ENCODE measurements at places on chromosomes 7 and 10.

DNA sequence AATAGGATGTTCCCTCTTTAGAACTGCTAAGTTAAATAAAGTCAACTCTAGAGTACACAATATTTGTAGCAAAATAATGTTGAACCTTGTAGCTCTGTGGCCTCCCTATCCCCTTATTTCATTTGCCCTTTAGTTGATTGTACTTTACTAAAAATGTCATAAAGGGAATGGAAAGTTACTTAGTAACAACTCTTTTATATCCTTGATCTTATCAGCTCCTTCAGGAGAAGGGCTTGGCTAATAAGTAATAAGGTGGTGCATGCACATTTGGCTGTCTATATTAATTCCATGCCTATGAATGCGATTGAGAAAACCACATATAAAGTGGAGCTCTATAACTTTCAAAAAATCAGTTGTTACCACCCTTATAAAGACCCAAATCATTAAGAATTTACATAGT, 41.5 kb upstream of the GATA3 start:
- DNase-seq: no peak

DNA sequence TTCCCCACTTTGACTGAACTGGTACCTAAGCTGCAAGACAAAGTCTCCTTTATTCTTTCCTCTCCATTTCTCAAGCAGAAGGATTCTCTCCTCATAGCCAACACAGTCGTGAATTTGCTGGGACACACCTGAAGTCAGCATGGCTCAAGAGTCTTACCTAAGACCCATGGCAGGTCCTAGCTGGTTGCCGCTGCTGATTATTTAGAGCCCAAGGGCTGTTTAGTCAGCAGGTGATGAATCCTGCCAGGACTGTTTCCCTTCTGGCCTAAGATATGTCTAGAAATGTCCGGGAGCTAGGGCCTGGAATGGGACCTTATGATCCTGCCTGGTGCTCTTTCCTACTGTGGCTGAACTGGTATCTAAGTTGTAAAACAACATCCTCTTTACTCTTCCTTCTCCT, 82.8 kb downstream of the AHCYL2 start:
- DNase-seq: no peak

DNA sequence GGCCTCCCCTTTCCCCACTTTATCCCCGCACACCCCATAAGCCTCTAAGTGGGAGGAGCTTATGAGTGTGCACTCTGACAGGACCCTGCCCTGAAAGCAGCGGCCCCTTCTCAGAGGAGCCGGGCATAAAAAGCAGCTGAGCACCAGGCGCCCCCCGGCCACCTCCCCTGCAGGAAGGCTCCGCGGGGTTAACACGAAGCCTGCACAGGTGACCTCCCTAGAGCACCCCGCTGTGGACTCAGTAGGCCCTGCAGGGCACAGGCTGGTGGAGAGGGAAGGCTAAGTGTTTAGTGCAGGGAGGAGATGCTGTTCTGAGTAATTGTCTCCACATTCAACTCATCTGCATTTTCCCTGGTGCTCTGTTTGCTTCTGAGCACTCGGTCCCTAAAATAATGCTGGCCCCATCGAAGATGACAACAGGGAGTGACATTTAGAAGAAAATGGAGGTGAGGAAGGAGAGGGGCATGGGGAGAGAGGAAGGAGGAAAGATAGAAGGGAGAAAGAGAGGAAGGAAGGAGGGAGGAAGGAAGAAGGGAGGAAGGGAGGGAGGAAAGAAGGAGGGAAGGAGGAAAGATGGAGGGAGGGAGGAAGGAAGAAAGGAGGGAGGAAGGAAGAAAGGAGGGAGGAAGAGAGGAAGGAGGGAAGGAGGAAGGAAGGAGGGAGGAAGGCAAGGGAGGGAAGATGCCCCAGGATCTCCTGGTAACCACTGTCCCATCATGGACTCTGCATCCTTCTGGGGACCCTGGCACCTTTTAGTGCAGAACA, 25.4 kb upstream of the CNPY1 start:
- DNase-seq: no peak

DNA sequence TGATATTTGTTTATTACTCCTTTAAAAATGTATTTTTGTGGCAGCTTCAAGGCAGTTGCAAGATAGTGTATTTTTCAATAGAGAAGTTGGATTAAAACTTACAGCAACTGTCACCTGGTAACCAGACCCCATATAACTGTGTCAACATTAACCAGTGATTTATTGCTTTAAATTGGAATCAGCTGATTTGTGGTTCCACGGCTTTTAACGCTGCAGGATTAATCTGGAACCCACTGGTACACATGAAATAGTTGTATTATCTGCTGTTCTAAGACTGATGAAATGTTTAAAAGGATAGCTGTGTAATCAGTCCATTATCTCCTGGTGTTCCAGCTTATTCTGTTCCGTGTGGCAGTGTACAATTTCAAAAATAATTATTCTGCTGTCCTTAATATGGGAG, 180.2 kb downstream of the CELF2 start:
- DNase-seq: no peak

DNA sequence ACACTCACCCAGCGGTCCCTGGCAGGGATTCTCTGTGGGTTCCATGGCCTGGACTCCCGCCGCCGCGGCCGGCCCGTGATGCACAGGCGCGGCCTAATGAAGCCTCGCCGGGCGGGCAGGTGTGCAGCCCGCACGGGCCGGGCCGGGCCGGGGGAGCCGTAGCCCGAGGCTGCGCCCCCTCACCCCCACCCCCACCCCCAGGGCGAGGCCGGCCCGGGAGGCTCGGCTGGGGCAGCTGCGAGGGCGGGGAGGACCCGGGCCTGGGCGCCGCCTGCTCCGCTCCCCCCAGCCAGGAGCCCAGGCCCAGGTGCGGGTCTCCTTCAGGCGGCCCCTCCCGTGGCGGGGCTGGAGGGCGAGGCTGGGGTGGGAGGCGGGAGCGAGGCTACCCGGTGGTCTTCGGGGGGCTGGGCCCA, at the start of gene NOBOX:
NOBOX (minus strand) TSS at position 45 of the 413 bp plus-strand sequence.
- no peak for DNase-seq

- no peak for DNase-seq
These were observed 1.4 kb upstream of the OSBPL3 start for GRCh38 chr7:24981171-24981951.

DNA sequence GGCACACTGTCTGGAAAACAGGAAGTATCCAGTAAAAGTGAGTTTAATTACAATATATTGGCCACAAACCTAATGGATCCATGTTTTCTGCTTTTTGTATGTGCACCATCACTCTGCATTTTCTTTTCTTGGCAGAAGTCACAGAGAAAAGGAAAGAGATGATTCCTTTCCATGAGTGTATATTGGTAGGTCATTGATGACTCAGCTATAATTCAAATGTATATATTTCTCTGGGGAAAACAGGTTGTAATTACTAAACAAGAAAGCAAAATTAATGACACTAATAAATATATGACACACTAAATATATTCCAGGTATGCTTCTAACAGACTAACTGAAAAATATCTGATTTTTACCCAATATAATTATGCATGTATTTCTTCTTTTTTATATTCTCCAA, 105.9 kb upstream of the PCDH15 start:
- DNase-seq: no peak

All from HS-27A (cell line).